ENCODE measurements at places on chromosomes 12 and 14. TPM values are rescaled to one million over a fixed set of nuclear protein-coding genes. Genes with fewer than 3 reads are reported as not detected.

DNA sequence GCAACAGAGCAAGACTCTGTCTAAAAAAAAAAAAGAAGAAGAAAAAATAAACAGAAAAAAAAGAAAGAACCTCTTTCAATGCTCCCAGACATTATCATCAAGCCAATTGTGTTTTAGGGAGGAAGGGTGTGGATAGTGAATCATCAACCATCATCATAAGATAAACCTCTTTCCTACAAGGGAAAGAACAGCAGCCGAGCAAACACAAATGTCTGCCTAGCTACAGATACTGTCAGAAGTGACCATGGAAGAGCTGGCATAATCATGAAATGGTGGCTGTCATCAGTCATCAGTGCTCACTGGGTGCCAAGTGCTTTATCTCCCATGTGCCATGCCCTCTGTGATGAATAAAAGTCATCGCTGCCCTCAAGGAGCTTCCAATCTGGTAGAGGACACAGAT, 46.6 kb downstream of the SLC17A8 start:
- no peaks in the 10 kb centered on the region for H3K4me1 ChIP-seq
- no peak for DNase-seq
- H3K36me3 ChIP-seq = no peaks in the 10 kb centered on the region
- H3K27me3 ChIP-seq = no peaks in the 10 kb centered on the region

DNA sequence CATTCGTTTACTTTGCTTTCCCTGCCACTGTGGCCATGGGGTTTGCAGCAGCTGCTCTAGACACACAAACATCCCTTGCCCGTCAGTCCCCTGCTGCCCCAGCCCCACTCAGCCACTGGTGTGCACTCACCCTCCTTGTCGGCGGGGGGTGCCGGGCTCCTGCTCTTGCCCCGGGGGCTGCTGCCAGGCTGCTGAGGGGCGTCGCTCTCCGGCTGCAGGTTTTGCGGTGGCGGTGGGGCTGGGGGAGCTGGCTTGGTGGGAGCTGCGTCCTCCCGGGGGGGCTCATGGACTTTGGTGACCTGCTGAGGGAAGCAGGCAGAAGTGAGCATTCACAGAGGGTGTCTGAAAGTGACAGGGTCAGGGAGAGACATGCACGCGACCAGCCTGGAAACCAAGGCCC, 67.1 kb downstream of the RFLNA start:
- H3K27ac ChIP-seq = no peak overlapping the region
- DNase-seq = no peak
- H3K4me3 ChIP-seq = no peak overlapping the region
- no peaks in the 10 kb centered on the region for H3K27me3 ChIP-seq
- H3K4me1 ChIP-seq = peaks cover 43% of the 10 kb centered on the region

- H3K27ac ChIP-seq = no peak overlapping the region
- peaks cover 14% of the 10 kb centered on the region for H3K4me1 ChIP-seq
- H3K36me3 ChIP-seq = no peaks in the 10 kb centered on the region
These were observed 59.9 kb downstream of the STXBP6 start for GRCh38 chr14:24990050-24990449.

Gene FKBP4
- total RNA-seq = 65.6 TPM

Gene CLEC4E
- total RNA-seq = not detected

Measured in suprapubic skin (tissue), 4 donors.